ENCODE measurements at places on chromosomes 5 and 9. TPM values are rescaled to one million over a fixed set of nuclear protein-coding genes. Genes with fewer than 3 reads are reported as not detected.
A peak's percentile ranks its signal among the peaks of the same experiment; 100 is the strongest.

- peak; percentile 24 for DNase-seq
Measured at GRCh38 chr5:119269061-119269944, 86.5 kb upstream of the TNFAIP8 start.

GRCh38 chr5:54590824-54591223 lies 73.3 kb downstream of the SNX18 start:
- no peak for DNase-seq

SLC34A3 gene
- not detected for total RNA-seq

CAMK4 gene
- total RNA-seq, result 0.26 TPM

GRCh38 chr9:114777821-114778609 lies 27.8 kb downstream of the TNFSF15 start:
- DNase-seq, result no peak

DNA sequence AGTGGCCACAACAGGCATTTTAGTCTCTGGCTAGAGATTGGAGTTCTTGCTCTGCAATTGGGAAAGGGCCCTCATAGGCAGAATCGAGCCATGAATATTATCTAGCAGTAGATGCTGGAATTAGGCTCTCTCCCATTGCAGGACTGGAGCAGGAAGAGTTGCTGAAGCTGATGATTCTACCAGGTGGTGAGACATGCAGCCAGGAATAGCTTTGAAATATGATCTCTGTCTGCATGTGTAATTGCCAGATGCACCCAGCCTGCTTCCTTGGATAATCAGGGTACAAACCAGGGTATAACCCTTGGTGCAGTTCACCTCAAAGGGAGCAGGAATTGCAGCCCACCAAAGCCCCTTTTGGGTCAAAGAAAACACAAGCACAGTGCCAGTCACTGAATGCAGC lies 211.4 kb upstream of the FTMT start:
- DNase-seq, result no peak

SMU1 gene
- total RNA-seq, result 26.3 TPM

GRCh38 chr9:96383165-96383942 lies at the start of gene SLC35D2:
SLC35D2 (minus strand) TSS chr9:96383711; CDS start chr9:96383634, 77 bp downstream.
- DNase-seq, result peak; percentile 63

GRCh38 chr5:138109463-138110265 lies 25.8 kb downstream of the WNT8A start:
- DNase-seq, result no peak

PLAC8L1 gene
- total RNA-seq, result 1.3 TPM

DNA sequence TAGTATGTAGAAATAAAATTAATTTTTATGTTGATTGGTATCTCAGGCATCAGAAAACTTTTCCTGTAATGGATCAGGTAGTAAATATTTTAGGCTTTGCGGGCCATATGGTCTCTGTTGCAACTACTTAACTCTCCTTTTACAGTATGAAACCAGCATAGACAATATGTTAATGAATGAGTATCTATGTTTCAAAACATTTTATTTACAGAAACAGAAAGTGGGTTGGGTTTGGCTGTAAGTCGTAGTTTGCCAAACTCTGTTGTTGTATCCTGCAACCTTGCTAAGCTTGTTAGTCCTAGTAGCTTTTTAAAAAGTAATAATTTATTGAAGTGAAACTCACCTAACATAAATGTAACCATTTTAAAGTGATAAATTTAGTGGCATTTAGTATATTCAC lies 132.1 kb downstream of the NR3C1 start:
- DNase-seq, result no peak

AGXT2 gene
- not detected for total RNA-seq

- DNase-seq, result no peak
Measured at GRCh38 chr9:7691909-7692308, 107.7 kb downstream of the DMAC1 start.

TSLP gene
- total RNA-seq, result not detected

GRCh38 chr5:16883176-16883575 lies 52.9 kb downstream of the MYO10 start:
- no peak for DNase-seq

PAEP gene
- not detected for total RNA-seq

HMGCR gene
- total RNA-seq, result 22.3 TPM

TGFBI gene
- total RNA-seq, result 27.9 TPM

ZBTB5 gene
- 6.5 TPM for total RNA-seq

DNA sequence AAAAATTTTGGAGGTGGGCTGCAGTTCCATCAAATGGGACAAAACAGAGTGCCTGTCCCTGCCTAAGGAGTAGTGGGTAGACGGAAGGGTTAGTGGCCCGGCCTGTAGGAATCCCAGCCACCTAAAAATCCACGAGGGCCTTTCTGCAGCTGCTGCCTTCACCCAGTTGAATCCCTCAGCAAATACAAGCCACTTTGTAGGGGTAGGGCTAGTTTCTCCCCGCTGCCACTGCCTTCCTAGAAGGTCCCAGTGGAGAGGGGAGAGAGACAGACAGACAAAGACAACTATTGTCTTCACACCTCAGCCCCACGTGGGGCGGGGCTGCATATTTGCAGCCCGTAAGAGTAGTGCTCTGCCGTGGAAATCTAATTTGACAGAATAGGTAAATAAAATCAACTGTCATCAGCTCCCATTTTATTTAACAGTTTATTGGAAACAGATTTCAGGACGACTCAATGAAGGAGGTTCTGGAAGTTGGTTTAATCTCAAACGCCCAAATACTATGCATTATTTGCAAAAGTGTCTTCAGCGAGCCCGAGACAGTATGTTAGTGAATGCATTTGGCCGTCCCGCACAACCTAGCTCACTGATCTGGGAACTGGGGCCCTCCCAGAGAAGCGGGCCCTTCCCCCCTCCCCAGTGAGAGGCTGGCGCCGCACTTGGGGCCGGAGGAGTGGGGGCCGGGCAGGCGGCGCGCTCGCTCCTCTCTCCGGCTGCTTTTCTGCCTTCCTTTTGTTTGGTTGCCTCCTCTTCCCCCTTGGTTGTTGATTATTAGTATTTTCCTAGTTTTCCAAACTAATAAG lies 67.6 kb upstream of the TBCA start:
- no peak for DNase-seq

DNA sequence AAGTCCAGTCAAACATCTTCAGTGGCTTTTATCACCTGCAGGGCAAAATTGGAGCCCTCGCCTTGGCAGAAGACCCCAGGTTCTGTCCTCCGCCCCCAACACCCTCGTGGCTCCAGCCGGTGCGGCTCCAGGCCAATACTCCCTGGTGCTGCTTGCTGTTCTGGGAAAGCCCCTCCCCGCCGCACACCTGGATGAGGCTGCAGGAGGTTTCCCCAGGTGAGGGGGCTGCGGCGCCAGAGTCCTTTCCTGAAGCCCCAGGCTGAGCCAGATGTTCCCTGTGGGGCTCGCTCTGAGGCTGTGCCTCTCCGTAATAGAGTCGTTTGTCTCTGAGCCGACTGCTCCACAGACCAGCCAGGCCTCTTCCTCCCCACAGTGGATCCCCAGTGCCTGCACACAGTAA lies 375.4 kb upstream of the IRX1 start:
- DNase-seq, result no peak

GRCh38 chr9:126293522-126293889 lies 33.1 kb upstream of the MVB12B start:
- DNase-seq, result no peak

- no peak for DNase-seq
Measured at GRCh38 chr5:39892708-39893107, 467.9 kb upstream of the DAB2 start.

- no peak for DNase-seq
Measured at GRCh38 chr9:124257070-124257843, 492 bp upstream of the NEK6 start.

PTGS1 gene
- 2.1 TPM for total RNA-seq
